ENCODE measurements at places on chromosomes 11 and 22.

DNA sequence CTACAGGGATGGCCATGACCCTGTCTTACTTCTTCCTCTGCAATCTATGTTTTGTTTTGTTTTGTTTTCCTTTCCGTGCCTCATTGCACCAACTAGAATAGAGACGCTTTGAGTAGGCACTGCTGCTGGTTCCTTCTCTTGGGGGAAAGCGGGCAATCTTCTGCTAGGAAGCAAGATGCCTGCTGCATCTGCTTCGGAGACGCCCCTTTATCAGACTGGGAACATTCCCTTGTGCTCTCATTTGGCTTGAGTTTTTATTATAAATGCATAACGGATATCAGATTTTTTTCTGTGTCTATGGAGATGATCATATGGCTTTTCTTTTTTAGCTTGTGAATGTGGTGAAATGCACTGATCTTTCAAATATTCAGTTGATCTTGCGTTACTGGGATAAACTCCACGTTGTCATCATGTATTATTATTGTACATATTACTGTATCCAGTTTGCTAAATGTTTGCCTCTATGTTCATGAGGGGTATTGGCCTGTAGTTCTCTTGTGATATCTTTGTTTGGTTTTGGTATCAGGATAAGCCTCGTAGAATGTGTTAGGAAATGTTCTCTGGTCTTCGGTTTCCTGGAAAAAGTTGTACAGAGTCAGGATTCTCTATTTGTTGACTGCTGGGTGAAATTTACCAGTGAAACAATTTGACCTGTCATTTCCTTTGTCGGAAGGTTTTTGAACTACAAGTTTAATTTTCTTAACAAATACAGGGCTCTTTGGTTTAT lies 23.4 kb upstream of the KRTAP5-6 start:
- no peak for DNase-seq

- no peak for DNase-seq
Observed at GRCh38 chr11:127023991-127024390, 23.4 kb upstream of the KIRREL3 start.

- DNase-seq, result no peak
Observed at GRCh38 chr11:18697576-18697975, 1.0 kb upstream of the TMEM86A start.

DNA sequence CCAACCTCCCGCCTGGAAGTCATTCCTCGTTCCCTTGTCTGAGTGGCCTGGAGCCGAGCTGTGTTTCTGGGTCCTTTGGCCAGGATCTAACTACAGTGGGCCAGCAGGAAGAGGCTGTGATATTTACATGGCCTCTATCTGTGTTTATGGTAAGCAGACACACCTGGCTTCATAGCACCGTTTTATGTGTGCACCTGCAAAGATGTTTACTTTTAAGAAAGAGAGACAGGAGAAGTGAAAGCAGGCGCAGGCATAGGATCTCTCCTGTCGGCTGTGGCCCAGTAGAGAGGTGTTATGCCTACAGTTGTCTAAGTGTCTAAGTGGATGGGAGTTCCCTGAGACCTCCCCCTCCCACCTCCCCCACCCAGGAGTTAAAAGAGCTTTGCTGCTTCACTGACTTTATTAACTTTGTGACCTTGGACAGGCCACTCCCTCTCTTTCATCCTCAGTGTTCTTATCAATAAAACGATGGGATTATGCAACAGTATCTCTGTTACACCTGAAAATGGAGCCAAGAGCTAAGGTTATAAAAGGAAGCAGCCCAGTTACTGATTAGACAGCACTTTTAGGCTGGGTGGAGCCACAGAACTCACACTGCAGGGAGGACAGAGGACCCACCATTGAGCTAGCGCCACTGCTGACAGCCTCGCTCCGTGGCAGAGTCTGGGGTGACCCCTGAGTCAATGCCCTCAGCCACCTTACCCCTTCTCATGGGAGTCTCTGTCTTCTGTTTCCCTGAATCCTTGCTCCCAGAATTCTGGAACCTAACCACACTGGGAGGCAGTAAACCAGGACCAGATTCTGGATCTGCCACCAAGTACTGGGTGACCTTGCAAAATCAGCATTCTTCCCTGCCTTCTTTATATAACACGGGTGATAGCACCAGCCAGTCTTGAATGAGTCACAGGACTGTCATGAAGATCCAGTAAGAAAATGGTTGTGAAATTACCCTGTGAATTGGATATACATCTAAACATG lies 22.0 kb downstream of the ST14 start:
- no peak for DNase-seq

DNA sequence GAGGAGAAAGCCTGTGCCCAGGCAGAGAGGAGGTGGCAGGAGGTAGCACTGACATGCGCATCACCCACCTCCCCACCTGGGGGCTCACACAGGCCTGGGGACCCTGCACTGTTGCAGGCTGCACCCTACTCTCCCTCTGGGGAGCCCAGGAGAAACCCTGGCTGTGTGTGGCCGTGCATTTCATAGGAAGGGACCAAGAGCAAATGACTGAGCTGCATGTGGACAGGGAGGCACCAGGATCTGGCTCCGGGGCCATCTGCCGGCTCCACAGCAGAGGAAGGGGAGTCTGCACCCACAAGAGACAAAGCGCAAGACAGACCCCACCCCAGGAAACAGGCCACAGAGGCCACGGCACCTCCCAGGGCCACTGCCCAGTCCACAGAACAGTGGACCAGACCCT lies 22.7 kb downstream of the BID start:
- DNase-seq, result no peak

DNA sequence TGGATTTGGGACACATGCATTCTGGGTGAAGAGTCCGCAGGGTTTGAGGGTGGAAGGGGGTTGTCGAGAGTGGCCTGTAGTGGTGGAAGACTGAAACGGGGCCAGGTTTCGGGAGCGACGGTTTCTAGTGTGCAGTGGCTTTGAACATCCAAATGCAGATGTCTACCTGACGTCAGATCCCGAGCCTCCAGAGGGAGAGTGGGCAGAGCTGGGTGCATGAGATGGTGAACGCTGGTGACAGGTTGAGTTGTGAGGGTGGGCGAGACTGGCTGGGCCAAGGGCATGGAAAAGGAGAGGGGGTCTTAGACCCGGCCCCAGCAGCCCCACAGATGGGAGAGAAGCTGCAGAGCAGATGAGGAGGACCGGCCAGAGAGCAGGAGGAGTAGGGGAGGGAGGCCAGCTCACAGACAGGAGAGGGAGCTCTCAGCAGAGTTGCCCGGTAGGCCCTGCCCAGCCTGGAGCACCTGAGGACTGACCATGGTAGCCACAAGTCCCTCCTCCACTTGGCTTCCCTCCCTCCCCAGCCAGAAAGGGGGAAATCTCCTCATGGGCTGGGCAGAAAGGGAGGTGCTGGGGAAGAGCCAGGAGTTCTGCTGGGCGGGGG lies 14.2 kb downstream of the KCNJ4 start:
- DNase-seq, result no peak

GRCh38 chr11:28759311-28759710 lies 651.1 kb downstream of the METTL15 start:
- DNase-seq, result no peak

- no peak for DNase-seq
Observed at GRCh38 chr11:68950270-68950669, 30.5 kb downstream of the MRGPRD start.

DNA sequence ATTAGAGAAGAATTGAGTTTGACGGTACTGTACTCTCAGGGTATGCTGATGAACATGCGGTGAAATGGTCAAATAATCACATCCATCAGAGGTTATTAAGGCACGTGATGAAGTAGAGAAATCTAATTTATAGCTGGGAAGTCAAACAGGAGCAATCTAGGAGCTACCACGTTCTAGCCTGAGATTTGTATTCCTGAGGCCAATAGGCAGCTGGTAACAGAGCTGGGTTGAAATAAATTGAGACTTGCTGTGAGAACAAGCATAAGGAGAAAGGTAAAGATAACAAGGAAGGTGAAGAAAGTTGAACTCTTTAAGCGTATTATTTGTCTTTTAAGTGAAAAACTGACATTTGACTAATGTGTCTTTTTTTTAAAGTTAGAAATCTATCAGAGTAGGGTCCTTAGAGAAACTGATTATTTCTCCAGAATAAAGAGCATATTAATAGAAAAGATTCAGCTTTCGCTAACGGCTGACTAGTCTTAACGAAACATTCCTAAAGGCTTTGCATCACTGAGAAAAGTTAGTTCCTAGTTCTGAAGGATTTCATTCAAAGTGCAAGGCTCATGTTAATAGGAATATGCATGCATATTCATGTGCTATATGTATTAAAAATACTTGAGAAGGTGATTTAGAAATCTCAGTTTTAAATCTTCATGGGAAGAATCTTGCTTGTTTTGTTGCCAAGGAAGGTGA lies 5.2 kb upstream of the WEE1 start:
- DNase-seq, result no peak

DNA sequence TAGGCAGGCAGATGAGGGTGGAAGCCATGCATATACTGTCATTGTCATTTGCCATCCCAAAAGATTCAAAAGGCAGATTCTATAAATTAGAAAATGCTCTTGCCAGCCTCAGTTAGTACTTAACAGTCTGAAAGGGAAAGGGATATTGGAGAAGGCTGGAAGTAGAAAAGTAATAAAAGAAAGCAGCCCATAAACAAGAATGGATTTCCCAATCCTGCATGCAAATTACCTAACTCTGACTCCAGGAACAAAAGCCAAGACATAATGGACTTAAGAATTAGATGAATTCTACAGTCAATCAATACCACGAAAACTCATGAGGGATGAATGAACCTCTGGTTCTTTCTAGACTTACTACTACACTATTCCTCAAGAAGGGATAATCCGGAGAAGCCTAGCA lies 5.9 kb downstream of the PAK1 start:
- no peak for DNase-seq

GRCh38 chr22:25774575-25775026 lies 32.6 kb downstream of the MYO18B start:
- no peak for DNase-seq

DNA sequence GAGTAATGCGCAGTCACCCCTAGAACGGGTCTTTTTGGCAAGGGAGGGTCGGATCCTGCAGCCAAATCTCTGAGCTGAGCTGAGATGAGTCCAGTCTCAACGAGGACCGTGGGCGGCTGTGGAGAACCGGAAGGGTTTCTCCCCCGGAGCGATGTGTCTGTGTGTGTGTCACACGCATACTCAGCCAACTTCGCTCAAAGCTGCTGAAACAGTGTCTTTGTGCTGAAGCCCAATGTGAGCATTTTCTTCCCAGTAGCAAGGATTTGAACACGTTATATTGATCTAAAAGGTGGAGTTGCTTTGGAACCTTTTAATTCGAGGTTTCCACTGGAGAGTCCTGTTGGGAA lies 1.4 kb upstream of the CELSR1 start:
- DNase-seq, result peak; percentile 83

DNA sequence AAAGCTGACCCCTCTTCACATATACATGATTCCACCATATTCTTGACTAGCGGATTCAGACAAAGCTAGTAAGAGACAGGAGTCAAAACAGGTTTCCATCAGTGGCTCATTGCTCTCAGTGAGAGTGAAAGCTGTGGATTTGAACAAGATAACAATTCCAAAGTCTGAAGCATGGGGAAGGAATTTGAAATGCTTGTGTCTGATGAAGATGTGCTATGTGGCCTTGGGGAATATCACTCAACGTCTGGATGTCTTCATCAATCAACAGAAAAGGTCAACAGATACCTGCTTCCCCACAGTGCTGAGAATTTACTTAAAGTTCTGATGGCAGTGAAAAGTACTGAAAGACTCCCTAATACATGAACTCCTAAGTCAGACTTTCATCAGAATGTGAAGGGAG lies 46.9 kb upstream of the SESN3 start:
- no peak for DNase-seq

- DNase-seq, result peak; percentile 86
Observed at GRCh38 chr11:17351510-17352176, at the start of gene NCR3LG1. Gene NCR3LG1 (plus strand): TSS chr11:17351800. CDS start chr11:17351970, 170 bp downstream.

DNA sequence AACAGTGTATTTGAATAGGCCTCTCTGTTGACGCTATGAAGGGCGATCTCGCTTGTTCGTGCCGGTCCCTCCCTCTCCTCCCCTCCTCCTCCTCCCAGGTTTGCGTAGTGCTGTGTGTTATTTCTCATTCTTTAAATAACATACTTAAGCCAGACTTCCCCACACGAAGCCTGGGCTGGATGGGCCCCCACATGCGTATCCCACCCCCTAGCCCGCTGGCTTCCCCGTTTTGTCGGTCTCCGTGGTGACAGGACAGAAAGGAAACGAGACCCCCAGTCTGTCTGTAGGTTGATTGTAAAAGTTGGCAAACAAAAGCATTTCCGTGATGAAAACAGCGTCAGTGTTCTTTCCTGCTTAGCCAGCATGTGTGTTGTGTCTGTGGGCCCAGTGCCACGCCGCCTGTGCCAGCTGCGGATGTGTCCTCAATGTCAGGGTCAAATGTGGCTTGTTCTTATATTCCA lies 27.3 kb downstream of the FAM118A start:
- DNase-seq, result no peak

GRCh38 chr22:38841211-38841610 lies 2.6 kb downstream of the NPTXR start:
- DNase-seq, result no peak

GRCh38 chr11:24295360-24295759 lies 201.5 kb upstream of the LUZP2 start:
- no peak for DNase-seq

GRCh38 chr11:64400102-64400501 lies 41.1 kb downstream of the RPS6KA4 start:
- no peak for DNase-seq

GRCh38 chr11:29190313-29190712 lies 826.5 kb downstream of the KCNA4 start:
- DNase-seq, result no peak

DNA sequence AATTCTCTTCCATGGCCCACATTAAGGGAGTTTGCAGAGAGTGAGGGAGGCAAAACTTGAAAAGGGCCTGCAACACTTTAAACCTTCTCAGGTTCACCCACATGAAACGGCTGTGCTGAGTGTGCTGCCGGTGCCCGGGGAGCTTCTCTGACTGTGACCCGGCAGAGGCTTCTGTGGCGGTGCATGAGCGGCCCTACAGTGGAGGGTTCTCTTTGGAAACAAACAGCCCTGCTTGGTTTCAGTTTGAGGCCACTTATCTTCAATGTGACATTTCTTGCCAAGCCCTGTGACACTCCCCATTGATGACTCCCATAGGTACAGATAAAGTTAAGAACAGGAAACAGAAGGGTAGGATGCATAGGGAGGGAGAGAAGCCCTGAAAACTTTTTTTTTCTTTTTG lies 31.8 kb downstream of the FAM118A start:
- no peak for DNase-seq

- DNase-seq, result no peak
Observed at GRCh38 chr22:23129149-23129548, 12.6 kb downstream of the RSPH14 start.

GRCh38 chr22:48428631-48429371 lies 1398.9 kb downstream of the BRD1 start:
- no peak for DNase-seq

DNA sequence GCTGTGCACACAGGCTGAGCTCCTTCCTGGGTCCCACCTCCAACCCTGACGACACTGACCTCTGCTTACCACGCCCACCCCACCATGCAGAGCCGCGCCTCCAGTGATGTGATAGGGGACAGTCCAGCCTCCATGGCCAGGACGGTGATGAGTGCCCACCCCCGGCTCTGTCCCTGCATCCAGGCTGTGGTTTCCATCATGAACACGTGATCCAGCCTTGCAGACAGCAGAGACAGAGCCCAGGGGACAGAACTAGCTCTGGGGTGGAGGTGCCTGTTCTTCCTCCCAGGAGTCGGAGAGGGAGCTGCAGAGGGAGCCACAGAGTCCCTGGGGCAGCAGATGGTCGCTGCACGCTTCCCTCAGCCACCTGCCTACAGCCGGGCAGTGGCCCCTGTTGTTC lies 42.6 kb upstream of the IGSF9B start:
- DNase-seq, result no peak

- DNase-seq, result no peak
Observed at GRCh38 chr11:72972496-72973128, 158.4 kb downstream of the ATG16L2 start.

Measured in upper lobe of right lung (tissue), 1 donor.